ENCODE measurements at places on chromosomes 12 and 14. TPM values are rescaled to one million over a fixed set of nuclear protein-coding genes. Genes with fewer than 3 reads are reported as not detected.
A peak's percentile ranks its signal among the peaks of the same experiment; 100 is the strongest.

The RTL1 gene
- 58.1 TPM for polyA plus RNA-seq

The NOXRED1 gene
- polyA plus RNA-seq, result 0.24 TPM

The NPAS3 gene
- 3.8 TPM for polyA plus RNA-seq

The LGMN gene
- polyA plus RNA-seq, result 82.9 TPM

The RARG gene
- 37.0 TPM for polyA plus RNA-seq

The B4GALNT1 gene
- 2.1 TPM for polyA plus RNA-seq

The KRT75 gene
- polyA plus RNA-seq, result not detected

The RPS6KL1 gene
- polyA plus RNA-seq, result 10.1 TPM

The KRT6C gene
- polyA plus RNA-seq, result not detected

The HCAR1 gene
- 0.27 TPM for polyA plus RNA-seq

The KRT3 gene
- polyA plus RNA-seq, result not detected

The SLC17A8 gene
- 0.57 TPM for polyA plus RNA-seq

The IRAK3 gene
- 4.5 TPM for polyA plus RNA-seq

The CLEC2A gene
- polyA plus RNA-seq, result not detected

The ABHD12B gene
- polyA plus RNA-seq, result 1.4 TPM

DNA sequence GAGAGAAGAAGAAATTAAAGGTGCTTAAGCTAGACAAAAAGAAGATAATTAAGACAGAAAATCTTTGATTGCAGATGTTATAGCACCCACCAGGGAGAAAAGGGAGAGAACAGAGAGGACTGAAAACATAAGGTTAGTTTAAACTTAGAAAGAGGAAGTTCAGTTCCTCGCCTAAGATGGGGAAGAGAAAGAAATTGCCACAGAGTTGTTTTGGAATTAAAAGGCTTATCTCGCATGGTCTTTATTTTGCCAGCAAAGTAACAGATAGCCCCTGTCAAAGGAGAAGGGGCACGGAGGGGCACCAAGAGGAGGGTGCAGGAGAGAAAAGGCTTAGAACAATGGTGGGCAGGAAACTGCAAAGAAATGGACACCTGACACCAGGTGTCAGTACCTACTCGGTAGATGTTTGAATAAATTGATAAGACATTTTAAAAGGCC is 17.8 kb upstream of the OXA1L start:
- no peak for DNase-seq

- DNase-seq, result no peak
Measured at GRCh38 chr14:50063876-50064420, 52.4 kb downstream of the VCPKMT start.

GRCh38 chr12:126588586-126589249 is 1523.5 kb downstream of the AACS start:
- no peak for DNase-seq

DNA sequence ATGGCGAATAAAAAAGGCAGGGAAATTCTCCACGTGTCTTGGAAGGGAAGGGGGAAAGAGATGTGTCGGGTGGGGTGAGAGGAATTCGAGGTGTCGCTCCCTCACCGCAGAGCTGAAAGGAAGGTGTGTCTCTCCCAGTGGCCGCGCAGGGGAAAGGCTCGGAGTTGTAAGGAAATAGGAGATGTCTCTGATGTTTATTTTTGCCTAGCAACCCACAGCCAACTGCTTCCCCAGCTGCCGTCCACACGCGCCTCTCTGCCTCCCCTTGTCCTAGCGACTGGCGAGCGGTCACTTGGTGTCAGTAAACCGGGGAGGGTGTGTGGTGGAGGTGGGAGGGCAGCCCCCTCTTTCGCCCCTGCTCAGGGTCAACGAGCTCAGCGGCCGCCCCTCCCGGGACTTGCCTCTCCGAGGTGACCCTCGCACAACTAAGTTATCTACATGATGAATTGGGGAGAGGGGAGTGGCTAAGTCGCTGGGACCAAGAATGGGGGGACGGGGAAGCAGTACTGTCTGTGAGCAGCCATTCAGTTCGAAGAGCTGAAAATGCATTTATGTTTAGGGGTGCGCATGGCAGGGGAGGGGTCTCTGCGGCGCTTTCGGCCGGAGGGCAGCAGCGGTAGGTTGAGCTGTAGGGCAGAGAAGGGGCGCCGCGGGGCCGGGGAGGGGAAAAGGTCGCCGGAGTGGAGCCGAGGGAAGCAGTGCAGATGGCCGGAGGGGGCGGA is 585 bp upstream of the DYRK2 start:
- peak; percentile 98 for DNase-seq

- no peak for DNase-seq
Measured at GRCh38 chr12:109510196-109510595, 32.8 kb downstream of the UBE3B start.

GRCh38 chr12:104856531-104856930 is 101.6 kb downstream of the SLC41A2 start:
- no peak for DNase-seq

GRCh38 chr12:14651371-14651770 is 45.0 kb downstream of the GUCY2C start:
- no peak for DNase-seq

DNA sequence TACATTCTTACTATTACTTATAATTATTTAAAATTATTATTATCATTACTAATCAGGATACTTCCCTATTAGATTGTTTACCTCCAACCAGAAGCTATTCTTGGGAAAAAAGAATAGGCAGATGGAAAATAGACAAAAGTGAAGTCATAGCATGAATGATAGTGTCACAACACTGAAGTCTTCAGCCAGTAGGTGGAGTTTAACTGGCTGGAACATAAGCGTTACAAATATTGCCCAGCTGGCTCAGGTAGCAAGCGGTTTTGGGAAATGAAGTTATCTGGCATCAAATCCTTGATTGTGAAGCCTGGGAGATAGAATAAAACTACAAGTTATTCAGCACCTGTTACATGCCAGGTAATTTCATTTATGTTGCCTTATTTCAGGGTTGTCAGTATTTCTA is 762.9 kb downstream of the C12orf50 start:
- DNase-seq, result peak; percentile 72

DNA sequence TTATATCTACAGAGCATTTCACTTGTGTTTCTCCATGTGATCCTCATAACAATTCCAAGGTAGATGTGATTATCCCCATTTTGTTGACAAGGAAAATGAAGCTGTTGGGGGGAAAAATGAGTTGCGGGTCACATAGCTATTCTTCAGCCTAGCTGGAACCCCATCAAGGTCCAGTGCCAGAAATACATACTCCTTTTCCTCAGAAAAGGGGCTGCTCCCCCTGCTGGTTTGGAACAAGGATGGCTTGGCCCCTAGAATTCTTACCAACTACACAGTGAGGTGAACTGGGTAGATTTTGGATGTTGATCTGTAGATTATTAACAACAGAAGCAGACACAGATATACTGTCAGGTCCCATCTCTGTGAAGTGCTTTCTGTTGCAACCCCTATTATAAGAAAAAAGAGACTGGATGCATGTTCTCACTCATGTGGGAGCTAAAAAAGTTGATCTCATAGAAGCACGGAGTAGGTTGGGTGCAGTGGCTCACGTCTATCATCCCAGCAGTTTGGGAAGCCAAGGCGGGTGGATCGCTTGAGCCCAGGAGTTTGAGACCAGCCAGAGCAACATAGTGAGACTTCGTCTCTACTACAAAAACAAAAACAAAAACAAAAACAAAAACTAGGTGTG is 8.9 kb downstream of the IKZF4 start:
- DNase-seq, result peak; percentile 84

- no peak for DNase-seq
Measured at GRCh38 chr12:118472940-118473339, 96.6 kb downstream of the SUDS3 start.

GRCh38 chr12:65014504-65015271 is 106.4 kb downstream of the WIF1 start:
- DNase-seq, result no peak

- DNase-seq, result peak; percentile 93
Measured at GRCh38 chr12:108804271-108804953, 53.0 kb downstream of the SSH1 start.

DNA sequence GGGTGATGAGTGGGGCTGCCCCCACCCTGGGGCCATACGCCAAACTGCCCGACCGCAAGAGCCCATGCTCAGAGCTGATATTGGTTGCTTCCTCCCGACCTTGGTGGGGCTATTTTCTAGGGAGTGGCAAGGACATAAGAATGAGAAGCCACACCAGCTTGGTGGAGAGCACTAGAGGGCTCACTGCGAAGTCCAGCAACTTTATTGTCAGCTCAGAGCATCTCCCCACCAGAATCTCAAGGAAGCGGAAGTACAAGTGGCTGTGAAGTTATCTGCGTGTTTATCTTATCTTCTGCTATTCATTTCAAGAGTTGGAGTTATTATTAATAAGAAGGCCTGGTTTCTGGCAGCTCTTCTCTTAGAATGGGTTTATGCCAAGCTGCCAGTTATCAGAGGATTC is 4.9 kb upstream of the PLXNC1 start:
- no peak for DNase-seq

GRCh38 chr12:27179400-27180214 is 64.5 kb upstream of the STK38L start:
- DNase-seq, result peak; percentile 39

DNA sequence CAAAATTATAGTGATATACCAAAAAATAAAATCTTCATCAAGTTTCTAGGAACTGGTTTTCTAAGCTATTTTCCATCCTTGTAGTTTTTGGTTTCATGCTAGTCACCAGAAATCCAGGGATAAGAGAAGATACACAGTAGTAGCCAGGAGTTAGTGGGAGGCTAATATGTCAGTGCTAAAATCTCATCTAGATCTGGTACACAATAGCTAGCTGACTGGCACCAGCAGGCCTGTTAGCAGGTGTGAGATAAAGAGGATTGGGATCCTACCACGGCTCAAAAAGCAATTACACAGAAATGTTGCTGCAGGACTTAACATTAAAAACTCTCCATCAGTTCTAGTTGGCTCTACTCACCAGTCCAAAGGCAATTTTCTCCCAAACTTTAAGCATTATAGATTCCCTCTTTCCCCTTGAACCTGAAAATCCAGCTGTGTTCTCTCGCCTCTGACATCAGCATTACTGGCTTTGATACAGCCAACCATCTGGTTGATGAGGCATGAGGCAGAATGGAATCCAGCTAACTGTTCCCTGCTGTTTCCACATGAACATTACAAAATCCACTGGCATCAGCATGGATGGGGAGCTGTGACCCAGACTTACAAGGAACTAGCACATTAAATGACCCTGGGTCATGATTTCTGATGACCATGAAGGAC is 41.8 kb upstream of the CCDC196 start:
- peak; percentile 83 for DNase-seq

GRCh38 chr14:106276326-106277267 is 750.2 kb downstream of the TMEM121 start:
- DNase-seq, result no peak

DNA sequence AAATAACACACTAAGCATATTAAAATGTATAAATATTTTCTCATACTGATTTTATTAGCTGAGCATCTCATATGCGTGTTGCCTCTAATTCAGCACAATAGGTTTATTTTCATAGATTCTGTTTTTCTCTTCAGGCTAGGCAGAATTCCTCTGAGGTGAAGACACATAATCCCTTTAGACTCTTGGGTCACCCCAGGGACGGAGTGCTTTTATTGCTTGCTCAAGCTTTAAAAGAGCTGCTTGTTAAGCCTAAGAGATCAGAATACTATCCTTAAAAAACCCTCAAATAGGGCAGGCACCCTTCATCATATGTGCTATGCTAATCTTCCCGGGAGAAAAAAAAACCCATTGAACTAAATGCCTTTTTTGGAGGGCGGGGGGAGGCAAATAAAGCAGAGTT is 390.1 kb downstream of the KCNH5 start:
- DNase-seq, result no peak

GRCh38 chr12:97561619-97562290 is 99.2 kb downstream of the RMST start:
- no peak for DNase-seq

All from muscle of leg (tissue), 16 donors.